ENCODE measurements at places on chromosomes 3 and 15.

GRCh38 chr3:81643721-81644120 lies 117.7 kb downstream of the GBE1 start:
- DNase-seq: peak; percentile 10

DNA sequence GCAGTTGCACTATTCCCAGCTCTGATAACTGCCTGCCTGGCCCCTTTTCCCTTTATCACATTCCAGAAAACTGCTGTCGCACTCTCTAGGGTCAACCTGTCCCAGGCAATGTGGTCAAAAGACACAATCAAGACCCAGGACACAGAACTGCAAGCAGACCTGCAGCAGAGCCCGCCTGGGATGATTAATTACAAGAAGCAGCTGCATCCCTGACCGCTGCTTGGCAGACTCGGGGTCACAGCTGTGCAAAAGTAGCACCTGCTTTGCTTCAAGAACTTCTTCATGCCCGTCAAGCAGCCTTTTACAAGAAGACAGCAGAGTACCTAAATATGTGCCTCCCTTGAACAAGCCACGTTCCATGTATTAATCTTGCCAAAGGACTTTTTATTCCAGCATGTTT lies 120.0 kb upstream of the ST8SIA2 start:
- DNase-seq: no peak

DNA sequence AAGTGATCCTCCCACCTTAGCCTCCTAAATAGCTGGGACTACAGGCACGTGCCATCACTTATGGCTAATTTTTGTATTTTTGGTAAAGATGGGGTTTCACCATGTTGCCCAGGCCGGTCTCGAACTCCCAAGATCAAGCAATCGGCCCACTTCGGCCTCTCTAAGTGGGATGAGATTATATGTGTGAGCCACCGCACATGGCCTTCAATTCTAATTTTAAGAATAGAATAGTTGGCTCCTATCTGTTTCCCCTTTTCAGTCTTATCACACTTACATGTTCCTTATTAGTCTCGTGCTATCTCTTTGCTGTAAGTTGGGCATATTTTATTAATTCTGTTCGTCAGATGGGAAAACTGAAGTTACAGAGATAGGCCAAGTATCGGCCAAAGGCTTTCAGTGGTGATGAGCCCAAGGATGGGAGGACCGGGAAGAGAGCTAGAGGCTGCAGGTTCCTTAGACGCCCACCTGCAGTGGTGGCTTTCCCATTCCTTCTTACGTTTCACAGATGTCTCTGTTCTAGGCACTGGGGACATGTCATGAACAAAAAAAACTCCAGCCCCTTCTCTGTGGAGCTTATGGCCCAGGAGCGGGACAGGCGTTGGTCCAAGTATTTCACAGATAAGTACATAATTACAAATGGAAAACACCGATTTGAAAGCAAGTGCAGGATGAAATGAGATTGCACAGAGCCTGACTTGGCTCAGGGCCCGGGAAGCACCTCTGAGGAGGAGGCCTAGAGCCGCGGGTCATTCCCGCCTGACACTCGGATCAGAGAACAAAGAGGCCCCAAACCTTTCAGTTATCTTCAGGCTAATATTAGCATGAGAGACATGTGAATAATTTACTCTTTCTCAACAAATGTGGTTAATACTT lies 91.1 kb upstream of the KLF13 start:
- peak; percentile 47 for DNase-seq

GRCh38 chr3:182389071-182389815 lies 404.1 kb upstream of the ATP11B start:
- DNase-seq: no peak

GRCh38 chr3:56915966-56916586 lies 114.3 kb upstream of the ARHGEF3 start:
- peak; percentile 47 for DNase-seq

GRCh38 chr3:70518356-70518755 lies 205.9 kb upstream of the MDFIC2 start:
- no peak for DNase-seq

GRCh38 chr15:34214135-34214534 lies 4.2 kb upstream of the KATNBL1 start:
- no peak for DNase-seq

DNA sequence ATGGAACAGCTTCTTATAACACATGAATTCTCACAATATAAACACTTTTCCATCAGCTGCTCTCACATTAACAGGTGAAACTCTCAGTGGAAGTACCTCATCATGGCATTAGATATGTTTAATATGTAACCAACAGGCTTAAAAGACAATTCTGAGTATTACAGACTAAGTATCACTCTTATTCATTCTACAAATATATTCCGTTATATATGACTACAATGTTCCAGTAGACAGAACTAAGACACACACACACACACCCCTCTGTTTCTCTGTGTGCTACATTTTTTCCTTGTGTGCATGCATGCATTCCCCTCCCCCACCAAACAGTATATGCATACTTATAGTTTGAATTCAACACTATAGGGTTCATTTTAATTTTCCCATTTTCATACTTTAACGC lies 32.4 kb downstream of the MRPL3 start:
- no peak for DNase-seq

- no peak for DNase-seq
Observed at GRCh38 chr15:40029979-40030893, 8.7 kb downstream of the SRP14 start.

- no peak for DNase-seq
Observed at GRCh38 chr3:163364717-163365116, 1713.6 kb downstream of the SI start.

GRCh38 chr3:98589331-98590036 lies 3.9 kb downstream of the CPOX start:
- DNase-seq: no peak

DNA sequence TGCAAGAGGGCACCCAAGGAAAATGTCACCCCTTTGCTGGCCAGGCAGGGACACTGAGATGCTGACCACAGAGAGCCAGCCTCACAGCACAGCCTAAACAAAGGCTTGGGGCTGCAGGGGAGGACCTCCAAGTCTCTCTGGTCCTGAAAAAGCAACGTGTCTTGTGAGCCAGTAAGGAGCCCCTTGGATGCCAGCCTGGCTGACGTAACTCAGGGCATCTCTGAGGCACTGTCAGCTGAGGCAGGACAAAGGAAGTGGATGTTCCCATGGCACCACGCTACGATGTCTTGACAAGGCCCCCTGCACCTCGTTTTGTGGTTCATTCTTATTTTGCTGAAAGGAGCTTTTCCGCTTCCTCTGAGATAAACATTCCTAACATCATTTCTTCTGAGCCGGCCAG lies 160.7 kb downstream of the OR4M2 start:
- DNase-seq: no peak

DNA sequence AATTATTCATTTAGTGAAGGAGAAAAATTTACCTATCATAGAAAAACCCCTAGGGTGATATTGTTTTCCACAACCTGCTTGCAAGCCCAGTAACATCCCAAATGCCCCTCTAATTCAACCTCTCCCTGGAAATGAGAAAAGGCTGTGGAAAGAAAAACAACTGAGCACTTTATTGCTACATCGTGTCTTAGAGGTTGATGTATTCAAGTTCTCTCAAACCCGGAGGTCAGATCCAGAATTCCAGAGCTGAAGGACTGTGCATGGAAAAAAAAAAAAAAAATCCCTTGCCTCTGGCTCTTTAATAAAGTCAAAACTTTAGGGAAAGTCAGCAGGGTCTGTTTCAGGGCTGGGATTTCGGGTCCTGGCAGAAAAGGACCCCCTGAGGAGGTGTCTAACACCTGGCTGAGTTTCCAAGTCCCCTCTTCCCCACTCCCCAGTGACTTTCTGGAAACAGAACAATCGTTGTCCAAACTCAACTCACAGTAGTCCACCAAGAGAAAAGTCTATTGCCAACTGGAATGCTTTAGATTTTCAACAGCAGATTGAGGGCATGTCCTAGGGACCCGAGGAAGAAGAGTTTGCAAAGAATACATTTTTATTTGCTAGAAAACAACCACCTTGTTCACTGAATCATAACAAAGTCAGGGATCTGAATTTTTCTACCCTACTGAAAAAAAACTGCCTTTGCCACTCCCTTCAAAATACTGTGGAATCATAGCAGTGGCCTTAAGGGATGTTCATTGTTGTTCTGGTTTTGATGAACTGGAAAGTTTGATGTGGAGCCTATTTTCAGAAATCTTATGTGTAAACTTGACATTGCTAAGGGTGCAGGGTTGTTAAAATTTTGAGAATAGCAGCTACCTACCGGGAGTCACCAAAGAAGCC lies 207.5 kb upstream of the ADAMTS9 start:
- no peak for DNase-seq

DNA sequence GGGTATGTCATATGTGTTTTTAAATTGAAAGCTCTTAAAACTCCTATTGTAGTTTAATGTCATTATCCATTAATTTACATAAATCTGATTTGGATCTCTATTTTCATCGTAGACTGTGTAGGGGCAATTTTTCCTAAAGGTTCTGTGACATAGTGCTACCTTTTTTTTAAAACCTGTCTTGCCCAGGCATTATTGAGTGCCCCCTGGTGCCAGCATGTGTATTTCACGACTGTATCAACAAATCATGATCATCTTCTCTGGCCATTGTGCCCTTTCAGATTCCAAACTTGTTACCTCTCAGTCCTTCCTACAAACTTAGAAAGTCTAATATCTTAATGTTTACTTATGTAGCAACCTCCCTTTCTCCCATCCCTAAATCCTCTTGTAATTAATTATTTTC lies 97.2 kb upstream of the FLNB start:
- DNase-seq: no peak

DNA sequence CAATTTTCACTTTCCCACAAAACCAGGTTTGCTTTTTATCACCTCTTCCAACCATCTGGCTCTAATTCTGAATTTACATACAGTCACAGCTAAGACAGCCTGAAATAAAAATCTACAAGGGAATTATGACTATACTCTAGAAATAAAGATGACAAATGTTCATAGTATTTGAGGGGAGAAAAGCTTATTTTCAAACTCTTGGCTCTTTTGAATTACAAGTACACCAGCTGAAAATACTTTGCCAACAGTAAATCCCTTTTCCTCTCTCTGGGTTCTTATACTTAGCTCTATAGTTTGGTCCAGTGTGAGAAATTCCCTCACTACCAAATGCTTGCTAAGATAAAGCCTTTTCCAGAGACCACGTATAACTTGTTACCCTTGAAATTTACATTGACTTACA lies 1037.9 kb downstream of the ROBO1 start:
- no peak for DNase-seq

GRCh38 chr15:84586696-84587095 lies 14.1 kb upstream of the ZSCAN2 start:
- DNase-seq: no peak

DNA sequence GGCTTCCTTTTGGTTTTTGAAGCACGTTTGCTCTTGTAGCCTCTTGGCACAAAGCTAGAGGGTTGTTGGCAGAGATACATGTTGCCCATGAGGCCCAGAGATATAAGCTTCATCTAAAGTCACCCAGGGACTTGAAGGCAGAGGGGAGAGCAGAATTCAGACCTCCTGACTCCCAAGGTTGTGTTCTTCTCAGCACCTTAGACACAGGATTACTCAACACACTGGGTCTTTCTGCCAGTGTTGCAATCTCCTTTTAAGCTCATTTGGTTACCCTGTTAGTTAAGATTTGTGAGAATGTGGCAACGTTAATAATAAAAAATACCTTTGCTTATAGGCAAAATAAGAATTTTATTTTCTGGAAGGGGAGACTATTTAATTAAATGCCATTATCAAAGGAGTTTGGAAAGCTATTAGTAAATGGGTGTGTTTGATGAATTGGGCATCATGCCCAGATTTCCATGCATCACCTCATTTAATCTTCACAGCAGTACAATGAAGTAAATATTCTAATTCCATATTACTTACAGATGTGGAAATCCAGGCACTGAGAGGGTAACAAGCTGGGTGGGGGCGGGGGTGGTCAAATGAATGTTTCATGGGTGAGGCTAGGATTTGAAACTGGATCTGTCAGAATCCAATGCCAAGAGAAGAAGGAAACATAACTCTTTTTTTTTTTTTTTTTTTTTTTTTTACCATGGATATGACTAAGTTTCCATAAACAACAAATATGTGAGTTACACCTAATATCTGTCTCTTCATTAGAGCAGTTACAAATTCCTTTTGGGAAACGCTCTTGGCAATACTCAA lies 183.3 kb downstream of the NR1D2 start:
- no peak for DNase-seq

DNA sequence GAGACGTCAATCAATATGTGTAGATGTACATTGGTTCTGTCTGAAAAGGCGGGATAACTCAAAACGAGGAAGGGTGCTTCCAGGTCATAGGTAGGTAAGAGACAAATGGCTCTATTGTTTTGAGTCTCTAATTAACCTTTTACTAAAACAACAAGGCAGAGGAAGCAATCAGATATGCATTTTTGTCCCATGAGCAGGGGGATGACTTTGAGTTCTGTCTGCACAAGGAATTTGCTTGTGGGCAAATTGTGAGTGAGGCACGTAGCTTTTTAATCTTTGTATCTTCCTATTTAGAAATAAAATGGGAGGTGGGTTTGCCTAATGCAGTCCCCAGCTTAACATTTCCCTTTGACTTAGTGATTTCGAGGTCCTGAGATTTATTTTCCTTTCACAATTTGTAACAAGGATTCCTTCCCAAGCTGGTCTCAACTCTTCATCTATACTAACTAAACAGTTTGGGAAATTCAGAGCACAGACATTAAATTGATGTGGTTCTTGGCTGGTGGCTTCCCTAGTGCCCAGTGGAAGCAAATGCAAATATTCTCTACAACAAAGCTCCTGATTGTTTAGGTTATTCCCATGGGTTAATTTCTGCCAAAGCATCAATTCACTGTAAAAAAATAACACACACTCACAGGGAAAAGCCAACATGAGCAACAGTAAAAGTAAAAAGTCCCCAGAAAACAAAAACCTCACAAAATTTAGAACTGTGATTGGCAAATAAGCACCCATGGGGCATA lies 738.8 kb upstream of the SGO1 start:
- no peak for DNase-seq

DNA sequence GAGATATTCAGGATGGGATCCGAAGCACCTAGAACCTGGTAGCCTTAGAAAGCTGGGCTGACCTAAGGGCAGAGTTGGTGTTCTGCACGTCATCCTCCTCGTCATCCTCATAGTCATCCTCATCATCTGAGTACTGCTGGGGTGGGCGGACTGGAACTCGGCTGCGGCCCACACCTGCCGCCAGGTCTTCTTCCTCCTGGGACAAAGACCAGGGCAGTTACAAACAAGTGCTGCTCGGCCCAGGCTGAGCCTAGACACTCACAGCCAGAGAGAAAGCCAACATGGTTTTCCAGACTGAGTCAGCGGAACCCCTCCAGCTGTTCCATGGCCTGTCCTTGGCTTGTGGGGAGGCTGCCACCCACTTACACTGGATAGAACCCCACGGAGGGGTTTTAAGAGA lies 40.5 kb downstream of the SEMA3G start:
- no peak for DNase-seq

DNA sequence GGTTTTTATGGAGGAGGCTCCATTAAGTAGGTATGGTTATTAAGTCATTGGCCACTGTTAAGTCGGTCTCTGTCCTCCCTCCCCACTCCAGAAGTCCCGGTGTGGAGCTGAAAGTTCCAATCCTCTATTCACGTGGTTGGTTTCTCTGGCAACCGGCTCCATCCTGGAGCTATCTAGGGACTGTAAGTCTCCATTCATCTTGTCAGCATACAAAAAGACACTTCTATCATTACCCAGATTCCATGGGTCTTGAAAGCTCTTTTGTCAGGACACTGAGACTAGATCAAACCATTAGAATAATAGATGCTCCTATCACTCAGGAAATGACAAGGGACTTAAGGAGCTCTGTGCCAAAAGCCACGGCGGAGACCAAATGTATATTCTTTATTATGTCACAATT lies 110.3 kb downstream of the PIK3CB start:
- no peak for DNase-seq
